Smooth muscle cell of trachea (primary cell): ENCODE measurements at places on chromosomes 16 and 17. TPM values are rescaled to one million over a fixed set of nuclear protein-coding genes. Genes with fewer than 3 reads are reported as not detected.

Gene ZDHHC1
- 9.9 and 10.9 TPM in 2 replicates for total RNA-seq

Gene HOXB7
- 1.7 and 2.0 TPM in 2 replicates for total RNA-seq

Gene CCDC182
- total RNA-seq: not detected in 2 replicates

Gene CES4A
- 1.6 and 6.5 TPM in 2 replicates for total RNA-seq

Gene TCAP
- 0.29 and 0.50 TPM in 2 replicates for total RNA-seq

Gene CHP2
- not detected in 2 replicates for total RNA-seq

Gene C16orf54
- not detected in 2 replicates for total RNA-seq

Gene ACSM5
- total RNA-seq: 0.17 TPM in 1 of 2 replicates, not detected in the other

Gene C16orf96
- total RNA-seq: 0.17 TPM in 1 of 2 replicates, not detected in the other

Gene GLOD4
- total RNA-seq: 45.2 and 75.0 TPM in 2 replicates

Gene SRSF2
- total RNA-seq: 178 and 194 TPM in 2 replicates

Gene AOC3
- total RNA-seq: 1.3 and 1.5 TPM in 2 replicates

Gene KRT27
- not detected in 2 replicates for total RNA-seq

Gene CACNG4
- not detected in 2 replicates for total RNA-seq

Gene PRR35
- total RNA-seq: not detected in 2 replicates

Gene STX8
- 96.4 and 137 TPM in 2 replicates for total RNA-seq
